ENCODE measurements at places on chromosomes 11 and 22.
A peak's percentile ranks its signal among the peaks of the same experiment; 100 is the strongest.

GRCh38 chr11:96481204-96481603, 91.4 kb downstream of the JRKL start:
- no peak for DNase-seq

GRCh38 chr11:35138606-35138942, 397 bp upstream of the CD44 start:
- no peak for DNase-seq

DNA sequence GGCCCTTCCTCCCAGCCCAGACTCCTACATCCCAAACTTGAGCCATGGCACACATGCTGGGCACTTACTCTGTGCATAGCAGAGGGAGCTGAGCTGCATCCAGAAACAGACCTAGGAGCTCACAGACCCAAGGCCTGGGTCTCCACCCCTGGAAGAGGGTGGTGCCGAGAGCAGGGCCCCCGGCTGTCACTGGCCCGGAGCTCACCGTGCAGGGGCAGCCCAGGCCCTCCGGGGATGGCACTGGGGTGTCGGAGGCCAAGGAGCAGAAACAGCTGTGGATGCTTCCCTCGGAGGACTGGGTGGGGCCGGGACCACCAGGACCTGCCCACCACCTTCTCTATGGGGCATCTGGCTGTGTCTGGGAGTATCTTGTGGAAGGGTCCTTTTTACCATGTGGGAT, 4.3 kb upstream of the APOBEC3A start:
- no peak for DNase-seq

DNA sequence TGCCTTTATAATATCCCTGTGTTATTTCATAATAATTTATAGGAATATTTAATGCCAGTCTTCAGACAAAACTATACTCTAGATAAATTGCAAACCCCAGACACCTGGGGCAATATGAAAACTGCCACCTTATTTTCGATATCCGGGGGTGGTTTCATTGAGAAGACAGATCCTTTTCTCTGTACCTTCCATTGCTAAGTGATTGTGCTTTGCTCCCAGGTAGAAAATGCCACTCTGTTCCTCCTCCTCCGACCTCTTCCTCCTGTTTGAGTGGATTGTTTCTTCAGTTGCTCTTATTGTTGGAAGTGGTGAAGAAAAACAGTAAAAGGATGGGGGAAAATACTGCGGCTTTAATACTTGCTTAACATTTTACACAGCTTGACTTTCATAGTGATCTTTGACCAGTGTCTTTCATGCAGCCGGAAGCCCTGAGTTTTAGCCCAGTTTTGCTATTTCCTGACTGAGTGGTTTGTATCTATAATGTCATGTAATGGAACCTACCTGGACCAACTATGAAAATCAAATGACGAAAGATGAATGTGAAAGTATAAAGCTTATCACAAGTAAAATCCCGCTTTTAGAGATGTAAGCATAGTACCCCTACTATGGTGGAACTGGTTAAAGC, 5.6 kb upstream of the GRIK4 start:
- no peak for DNase-seq

- no peak for DNase-seq
These were observed 20.3 kb upstream of the TNRC6B start for GRCh38 chr22:40157330-40157945.

DNA sequence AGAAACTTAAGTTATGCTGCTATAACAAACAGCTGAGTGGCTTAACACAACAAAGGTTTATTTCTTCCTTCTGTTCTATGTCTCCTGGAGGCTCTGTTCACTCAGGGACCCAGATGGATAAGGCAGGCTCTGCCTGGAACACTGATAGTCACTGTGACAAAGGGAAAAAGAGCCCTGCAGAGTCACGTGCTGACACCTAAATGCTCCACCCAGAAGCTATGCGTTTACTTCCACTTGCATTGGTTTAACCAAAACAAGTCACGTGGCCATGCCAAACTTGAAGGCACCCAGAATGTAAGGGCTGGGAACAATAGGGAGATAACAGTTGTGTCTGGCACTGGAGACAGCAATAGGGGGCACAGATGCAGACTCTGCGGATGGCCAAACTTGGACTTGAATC, 3.4 kb upstream of the MS4A15 start:
- DNase-seq, result no peak

DNA sequence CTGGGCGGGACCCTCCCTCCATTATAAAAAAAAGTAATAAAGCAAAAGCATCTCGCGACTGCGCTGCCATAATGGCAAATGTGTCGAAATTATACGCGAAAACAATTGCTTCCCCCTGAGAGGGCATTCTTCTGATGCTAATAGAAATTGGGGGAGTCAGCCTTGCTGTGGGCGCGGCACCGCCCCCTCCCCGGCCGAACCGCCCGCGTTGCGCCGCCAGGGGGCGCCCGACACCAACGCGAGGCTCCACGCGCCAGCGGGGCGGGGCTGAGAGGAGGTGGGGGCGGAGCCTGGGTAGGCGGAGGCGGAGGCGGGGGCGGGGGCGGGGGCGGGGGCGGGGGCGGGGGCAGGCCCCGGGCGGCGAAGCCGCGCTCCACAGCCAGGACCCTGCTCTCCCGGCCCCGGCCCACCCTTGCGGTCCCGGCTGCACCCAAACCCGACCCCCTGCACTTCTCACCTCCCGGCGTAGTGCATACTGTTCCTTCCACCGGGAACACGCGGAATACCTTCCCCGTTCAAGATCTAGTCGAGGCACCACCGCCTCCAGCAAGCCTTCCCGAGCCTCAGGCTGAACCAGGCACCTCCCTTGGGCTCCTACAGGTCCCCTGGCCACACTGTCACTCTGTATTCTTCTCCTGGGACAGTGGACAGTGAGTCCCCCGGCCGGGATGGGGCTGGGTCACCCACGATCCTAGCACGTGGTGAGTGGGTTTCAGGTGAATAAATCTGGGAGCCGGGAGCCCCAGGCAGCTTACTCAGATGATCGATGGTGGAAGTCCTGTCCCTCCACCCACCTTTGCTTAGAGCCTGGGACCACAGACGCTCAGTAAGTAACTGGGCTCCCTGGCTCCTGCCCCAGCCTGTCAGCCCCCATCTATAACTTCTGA, 15.5 kb upstream of the UPK3A start:
- DNase-seq, result peak; percentile 97

DNA sequence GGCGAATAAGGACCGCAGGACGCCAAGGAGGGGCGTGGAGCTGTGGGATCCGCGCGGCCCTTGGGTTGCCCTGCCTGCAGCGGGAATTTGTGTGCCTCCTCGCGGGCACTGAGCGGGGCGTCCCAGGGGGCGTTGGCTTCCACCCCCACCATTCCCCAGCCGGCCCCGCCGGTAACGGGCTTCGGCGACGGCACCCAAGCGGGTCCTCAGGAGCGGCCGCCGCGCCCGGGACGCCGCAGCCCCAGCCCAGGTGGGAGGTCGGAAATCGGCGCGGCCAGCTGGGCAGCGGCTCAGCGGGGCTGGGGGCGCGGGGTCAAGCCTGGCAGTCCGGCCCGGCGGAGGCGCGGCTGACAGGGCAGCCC, 320 bp downstream of the CLTCL1 start:
- peak; percentile 78 for DNase-seq

- no peak for DNase-seq
These were observed 3.5 kb downstream of the VPS37C start for GRCh38 chr11:61157743-61158142.

DNA sequence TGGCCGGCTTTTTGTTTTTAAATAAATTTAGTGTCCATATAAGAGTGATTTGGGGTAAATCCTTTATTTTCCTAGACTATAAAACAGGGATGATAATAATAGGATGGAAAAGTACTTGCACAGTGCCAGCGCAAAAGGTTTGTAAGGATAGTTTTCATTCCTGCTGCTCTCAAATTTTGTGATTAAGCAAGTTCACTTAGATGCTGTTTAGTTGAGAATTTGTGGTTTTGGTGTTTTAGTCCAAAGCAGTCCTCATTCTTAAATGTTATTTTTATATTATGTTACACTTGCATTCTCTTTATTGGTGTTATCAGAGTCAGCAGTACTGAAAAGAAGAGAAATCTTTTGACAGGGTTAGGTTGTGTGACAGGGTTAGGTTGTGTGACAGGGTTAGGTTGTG, 47.9 kb downstream of the PPP6R3 start:
- no peak for DNase-seq

DNA sequence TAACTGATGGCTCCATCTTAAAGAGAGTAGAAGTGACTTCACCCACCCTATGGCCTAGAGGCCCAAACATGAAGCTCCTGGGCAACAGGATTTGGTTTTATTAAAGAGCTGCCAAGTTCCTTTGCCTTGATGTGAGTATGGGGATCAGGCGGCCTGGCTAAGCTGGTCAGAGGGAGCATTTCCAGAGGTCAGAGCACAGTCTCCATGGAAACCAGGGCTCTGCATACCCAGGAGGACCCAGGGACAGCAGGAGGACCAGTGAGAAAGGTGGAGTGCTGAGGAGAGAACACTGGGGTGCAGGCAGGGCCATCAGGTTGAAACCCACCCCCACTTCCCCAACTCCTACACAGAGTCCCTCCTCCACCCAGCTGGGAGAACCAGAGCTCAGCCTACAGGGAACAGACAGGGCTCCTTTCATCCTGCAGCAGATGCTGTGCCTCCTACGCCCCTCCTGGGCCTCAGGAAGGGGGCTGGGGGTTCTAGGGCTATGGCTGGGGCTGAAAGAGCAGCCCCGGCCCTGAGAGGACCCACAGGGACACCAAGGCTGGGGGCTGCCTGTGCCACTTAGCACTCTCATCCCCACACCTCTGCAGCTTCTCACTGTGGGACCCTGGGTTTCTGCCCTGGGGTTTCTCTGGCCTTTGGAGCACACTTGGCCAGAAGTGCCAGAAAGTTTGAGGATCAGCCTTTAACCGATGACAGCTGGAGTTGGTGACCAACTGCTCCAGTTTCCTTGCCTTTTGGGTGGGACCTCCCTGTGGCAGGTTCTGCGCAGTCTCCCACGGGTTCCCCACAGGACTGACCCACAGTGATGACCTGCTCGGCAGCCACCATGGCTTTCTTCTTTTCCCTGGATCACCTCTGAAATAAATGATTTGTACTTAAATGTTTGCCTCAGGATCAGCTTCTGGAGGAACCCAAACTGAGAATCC, 13.8 kb upstream of the P2RY6 start:
- peak; percentile 4 for DNase-seq

DNA sequence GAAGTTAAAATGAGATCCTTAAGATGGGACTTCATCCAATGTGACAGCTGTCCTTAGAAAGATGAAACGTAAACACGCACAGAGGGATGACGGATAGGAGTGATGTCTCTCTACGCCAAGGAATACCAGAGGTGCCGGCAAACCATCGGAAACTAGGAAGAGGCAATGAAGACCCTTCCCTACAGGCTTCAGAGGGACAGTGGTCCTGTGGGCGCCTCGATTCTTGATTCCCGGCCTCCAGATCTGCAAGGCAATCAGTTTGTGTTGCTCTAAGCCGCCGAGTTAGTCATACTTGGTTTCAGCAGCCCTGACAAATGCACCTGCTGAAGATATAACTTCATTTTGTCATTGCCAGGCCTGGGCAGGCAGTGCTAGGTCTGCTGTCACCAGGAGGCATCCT, 1455.1 kb downstream of the TBC1D22A start:
- no peak for DNase-seq

DNA sequence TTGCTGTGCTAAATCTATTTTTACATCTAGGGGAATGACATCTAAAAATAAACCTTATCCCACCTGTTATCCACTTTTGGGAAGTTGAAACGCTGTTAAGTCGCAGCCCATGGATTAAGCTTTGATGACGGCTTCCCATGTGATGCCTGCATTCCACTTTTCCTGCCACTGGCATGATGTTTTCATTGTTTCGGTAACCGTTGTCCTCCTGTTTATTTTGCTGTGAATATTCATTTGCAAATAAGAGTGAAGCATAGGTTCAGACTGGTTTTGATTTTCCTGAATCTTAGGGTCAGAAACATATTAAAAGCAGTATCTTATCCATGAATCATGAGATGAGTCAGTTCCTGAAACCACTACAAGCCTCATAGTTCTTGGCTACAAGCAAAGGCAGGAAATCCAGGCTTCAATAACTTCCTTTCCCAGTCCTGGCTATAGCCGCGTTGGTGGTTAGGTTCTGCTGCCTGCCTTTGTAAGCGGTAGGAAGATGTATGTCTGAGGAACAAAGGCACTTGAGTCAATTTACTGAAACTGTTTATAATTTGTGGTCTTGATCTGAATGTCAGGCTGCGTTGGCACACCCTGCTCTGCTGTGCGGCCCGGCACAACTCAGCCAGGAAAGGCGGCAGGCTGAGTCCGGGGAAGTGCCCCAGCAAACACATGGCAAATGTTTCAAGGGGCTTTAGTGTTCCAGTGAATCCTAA, 19.4 kb downstream of the TEAD1 start:
- no peak for DNase-seq

GRCh38 chr11:131671320-131671719, 300.9 kb downstream of the NTM start:
- no peak for DNase-seq

- no peak for DNase-seq
These were observed 2.3 kb upstream of the PEX16 start for GRCh38 chr11:45919806-45920530.

GRCh38 chr22:48750826-48751440, 1076.7 kb downstream of the BRD1 start:
- DNase-seq, result peak; percentile 22

GRCh38 chr11:124886476-124886875, 11.2 kb downstream of the ROBO4 start:
- no peak for DNase-seq

DNA sequence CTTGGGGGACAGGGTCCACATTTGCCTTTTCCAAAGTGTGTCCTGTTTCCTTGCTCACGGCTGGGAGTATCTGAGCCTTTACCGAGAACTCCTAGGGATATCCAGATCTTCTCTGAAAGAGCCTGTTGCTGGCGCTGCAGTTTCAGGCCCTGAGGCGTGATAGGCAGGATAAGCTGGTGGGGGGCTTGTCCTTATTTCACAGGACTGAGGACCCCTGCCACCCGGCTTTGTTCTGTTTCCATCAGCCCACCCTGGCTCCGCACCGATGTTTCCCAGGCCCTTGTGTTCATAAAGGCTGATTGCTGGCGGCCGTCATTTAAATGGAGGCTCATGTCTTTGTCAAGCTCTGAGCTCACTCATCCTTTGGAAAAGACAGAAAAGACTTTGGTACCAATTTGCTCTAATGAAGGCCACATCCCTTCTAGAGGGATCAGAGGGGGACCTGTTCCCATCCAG, 9.4 kb upstream of the NPTXR start:
- DNase-seq, result no peak

DNA sequence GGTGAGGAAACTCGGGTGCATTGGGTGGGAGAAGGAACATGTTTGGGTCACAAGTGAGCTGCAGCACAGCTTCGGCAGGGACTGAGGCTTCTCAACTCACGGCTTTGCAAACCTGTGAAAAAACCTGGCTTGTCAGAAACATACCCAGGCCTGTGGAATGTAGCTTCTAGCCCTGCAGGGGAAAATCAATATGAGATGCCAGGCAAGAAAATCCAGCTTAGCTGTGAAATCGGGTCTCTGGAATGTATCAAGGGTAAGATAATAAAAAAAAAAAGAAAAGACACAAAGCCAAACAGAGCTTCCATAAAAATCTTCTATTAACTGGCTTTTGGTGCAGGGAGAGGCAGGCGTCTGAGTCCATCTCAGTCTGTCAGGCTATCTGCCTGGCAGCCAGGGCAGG, 28.5 kb downstream of the UQCR10 start:
- no peak for DNase-seq

DNA sequence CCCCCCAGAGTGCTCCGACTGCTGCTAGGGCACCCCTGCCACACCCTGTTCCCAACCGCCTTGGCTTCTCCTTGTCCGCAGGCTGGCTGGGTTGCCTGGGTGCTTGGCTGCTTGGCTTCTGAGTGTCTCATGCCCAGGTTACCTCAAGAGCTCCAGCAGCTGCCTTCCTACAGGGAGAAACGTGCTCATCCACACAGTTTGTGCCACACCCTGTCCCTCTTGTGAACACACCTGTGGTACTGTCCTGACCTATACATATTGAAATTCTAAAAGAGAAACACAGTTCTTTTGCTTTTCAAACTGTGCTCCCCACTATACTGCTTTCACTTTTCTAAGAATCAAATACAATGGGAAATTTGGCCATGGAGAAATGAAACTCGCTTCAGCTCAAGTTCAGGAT, 191.4 kb downstream of the DBX1 start:
- no peak for DNase-seq

All from D341Med (cell line).